ENCODE measurements at places on chromosomes 5 and 9.

DNA sequence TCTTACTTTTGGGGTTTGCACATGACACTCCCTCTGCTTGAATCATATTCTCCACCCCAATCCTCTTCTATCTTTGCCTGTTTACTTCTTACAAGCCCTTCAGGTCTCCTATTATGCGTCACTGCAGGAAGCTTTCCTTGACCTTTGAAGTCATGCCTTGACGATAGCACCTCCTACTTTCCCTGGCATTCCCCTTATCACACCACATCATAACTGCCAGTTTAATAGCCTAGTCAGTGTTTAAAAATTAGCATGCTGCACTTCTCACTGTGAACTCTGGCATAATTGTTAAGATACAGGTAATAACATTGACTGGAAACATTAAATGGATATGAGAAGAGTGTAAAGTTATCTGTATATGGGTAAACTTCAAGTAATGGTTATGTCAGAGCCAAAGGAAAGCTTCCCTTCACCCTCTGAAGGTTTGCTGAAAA is 37.1 kb upstream of the CEP120 start:
- DNase-seq: no peak

GRCh38 chr5:36089989-36090388 is 23.3 kb upstream of the UGT3A2 start:
- no peak for DNase-seq

DNA sequence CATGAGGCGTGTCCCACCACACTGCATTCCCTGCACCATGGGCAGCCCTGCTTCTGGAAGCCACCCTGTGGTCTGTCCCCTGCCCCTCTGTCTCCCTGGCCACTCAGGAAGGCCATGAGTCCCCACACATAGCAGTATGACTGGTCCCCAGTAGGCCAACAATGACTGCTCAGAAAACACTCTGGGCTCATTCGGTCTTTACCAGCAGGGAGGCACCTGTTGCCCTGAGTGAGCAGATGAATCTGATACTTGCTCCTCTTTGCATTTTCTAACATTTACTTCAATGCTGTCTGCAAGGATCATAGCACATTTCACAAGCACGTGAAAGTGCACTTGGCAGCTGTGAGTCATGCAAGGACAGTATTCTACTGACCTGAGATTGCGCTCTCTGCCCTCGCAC is 365.4 kb upstream of the IRX1 start:
- DNase-seq: no peak

DNA sequence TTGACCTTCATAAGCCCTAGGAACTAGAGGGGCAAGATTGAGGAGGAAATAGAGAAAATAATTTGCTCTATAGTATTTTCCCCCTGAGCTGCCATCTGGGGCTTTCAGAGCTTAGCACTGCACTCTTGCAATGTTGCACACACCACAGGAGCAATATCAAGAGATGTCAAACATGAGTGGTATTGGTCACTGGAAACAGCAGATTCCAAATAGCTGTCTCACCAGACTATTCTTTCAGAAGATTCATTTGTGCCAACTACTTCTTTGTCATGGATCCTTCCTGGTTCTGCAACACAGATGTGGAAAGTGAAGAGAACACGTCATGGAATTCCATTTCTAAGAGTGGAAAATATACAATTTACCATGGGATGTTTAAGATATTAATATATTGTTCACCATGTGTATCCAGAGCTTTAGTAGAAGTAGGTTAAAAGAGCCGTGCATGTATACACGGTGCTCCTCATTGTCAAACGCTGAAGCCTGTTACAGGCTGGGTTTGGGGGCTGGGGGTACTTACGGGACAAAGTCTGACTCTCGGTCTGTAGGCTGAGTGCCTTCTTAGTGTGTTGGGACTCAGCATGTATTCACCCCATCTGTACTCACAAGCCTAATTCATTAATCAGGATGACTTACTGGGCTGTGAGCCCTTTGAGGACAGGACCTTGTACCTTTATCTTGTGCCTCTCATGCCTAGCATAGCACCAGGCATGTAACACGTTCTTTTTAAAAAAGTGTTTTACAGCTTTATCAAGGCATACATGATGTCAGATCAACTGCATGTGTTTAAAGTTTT is 31.4 kb upstream of the GDNF start:
- no peak for DNase-seq

DNA sequence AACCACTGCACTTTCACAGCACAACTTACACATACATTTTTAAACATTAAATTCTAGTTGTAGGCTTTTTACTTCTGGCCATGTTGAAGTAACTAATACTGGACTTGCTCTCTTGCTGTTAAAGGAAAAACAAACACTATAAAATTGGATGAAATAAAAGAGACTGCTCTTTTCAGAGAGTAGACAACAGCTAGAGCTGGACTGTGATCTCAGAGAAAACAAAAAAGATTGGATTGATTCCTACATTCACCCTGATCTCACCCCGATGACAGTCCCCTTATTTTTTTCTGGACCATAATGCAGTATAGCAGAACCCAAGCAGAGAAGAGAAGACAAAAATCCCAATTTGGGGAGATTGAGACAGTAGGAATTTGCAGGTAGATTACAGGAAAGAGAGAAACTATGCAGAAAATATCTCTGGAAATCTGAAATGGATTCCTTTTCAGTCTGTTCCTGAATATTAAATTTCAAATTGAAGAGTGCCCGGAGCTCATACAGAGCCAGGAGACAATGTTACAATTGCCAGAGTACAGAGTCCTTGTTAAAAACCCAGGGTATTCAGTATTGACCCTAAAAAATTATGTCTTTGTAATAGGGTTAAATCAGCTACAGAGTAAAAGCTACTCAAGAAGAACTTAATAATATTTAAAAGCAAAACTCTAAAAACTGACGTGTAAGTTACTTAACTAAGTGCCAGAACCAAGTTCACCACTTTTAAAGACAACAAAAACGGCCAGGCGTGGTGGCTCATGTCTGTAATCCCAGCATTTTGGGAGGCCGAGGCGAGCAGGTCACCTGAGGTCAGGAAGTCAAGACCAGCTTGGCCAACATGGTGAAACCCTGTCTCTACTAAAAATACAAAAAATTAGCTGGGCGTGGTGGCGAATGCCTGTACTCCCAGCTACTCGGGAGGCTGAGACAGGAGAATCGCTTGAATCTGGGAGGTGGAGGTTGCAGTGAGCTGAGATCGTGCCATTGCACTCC is 208.6 kb downstream of the MPDZ start:
- DNase-seq: no peak

DNA sequence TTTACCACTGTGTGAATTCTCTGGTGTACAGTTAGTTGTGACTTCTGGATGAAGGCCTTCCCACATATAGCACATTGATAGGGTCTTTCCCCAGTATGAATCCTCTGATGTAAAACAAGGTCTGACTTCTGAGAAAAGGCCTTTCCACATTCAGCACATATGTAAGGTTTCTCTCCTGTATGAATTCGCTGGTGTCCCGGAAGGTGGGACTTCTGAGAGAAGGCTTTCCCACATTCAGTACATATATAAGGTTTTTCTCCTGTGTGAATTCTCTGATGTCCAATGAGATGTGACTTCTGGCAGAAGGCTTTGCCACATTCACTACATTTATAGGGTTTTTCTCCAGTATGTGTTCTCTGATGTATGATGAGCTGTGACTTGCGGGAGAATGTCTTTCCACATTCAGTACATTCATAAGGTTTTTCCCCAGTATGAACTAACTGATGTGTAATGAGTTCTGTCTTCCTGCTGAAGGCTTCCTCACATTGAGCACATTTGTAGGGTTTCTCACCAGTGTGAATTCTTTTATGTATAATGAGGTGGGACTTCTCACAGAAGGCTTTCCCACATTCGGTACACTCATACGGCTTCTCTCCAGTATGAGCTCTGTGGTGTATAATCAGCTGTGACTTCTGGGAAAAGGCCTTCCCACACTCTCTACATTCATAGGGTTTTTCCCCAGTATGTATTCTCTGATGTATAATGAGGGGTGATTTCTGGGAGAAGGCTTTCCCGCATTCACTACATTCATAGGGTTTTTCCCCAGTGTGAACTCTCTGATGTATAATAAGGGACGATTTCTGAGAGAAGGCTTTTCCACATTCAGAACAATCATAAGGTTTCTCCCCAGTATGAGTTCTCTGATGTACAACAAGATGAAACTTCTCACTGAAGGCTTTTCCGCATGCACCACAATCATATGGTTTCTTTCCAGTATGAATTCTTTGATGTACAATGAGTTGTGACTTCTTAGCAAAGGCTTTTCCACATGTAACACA is 9.1 kb downstream of the ZNF300 start:
- no peak for DNase-seq

DNA sequence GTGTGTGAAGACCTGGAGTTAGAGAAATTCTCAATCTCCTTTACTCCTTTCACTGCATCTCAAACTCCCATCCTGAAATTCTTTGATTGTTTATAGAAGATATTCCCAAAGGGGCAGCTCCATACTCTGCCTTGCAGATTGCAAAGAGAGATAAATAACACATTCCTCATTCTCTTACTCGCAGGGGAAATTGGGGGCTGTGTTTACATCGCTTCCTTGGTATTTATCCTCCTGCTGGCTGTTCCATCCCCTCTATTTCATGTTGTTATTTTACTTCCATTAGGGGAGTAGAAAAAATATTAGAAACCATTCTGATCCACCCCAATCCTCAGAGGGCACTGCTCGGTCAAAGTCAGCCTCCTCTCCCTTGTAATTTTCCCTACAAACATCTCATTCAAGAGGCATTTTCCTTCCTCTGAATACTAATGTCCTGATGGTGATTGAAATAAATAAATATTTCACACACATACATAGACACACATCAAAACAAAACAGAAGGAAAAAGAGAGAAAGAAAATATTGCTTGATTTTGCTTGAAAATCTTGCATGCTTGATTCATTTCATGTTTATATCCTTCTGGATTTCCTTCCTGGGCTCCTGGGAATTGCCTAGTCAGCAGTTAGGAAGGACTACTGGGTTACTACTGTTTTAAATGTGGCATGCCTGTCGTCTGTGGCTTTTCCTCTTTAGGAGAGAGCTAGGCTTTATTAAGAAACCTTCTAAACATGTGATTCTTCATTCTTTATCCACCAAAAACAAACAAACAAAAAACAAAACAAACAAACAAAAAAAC is 420.1 kb upstream of the PAPPA start:
- DNase-seq: no peak

DNA sequence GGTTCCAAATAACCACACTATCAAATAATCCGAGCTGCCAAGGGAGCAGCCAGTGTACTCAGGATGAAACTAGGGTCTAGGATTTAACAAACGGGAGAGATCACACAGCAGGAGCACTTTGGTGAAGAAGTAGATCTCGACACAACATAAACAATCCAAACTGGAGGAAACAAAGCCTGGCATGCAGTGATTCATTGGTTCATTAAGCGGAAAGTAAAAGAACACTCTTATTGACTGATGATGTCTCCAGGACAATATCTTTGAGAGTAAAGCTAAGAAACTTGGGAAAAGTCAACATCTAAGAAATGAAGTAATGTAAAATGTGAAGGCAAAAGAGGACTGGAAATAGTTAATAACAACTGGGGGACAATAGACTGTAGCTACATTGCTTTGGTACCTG is 1478.3 kb upstream of the CDH9 start:
- DNase-seq: no peak

DNA sequence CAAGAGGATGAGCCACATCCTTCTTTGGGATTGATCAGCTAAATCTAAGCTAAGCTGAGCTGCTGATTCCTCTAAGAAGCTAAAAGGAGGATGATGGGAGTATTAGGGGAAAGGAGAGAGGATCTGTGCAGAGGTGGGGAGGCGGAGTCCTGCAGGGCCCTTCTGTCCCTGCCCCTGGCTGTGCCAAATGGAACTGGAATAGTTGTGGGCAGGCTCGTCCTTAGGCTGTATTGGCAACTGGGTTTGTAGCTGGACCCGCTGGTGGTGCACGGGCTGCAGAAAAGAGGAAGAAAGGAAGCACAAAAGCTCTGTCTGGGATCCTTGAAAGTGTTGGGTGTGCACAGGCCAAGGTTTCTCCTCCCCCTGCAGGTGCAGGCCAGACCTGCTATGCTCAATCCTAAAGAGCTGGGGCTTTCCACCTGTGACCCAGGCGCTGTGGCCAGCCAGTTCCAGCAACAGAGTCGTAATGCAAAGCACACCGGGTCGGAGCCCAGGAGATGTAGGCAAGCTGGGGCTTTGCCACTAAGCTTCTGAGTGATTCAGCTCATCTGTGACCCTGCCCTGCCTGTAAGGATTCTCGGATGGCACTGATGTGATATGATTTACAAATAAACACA is 9.8 kb downstream of the CLTB start:
- DNase-seq: no peak

DNA sequence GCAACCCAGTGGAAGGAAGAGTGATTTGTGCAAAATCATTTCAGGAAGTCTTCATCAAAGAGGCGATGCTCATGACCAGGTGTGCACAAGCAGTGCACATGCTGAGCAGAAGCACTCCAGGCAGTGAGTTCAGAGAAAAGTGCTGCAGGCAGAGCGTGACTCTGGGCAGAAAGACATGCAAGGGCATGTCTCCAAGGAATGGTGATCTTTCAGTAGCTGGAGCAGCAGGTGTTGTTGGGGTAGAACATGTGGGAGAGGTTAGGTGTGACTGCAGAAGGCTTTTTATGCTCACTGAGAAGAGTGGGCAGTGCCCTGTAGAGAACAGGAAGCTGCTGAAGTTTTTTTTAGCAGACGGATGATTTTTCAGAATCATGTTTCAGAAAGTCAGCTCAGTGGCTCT is 545.4 kb upstream of the TLE4 start:
- no peak for DNase-seq

DNA sequence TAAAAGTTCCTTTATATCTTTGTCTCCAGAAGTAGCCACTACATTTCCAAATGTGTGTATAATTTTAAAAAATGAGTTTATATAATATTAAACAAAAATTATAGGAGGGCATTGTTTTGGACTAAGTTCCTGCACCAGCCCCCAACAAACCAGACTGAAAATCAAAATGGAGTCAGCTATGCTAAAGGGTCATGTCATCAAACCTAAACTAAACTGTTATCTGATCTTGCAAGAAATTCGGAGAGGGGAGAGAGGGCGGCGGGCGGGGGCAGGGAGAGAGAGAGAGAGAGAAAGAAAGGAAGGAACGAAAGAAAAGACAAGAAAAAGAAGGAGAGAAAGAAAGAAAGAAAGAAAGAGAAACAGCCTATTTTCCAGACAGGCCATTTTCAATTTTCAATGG is 63.5 kb downstream of the DOCK2 start:
- no peak for DNase-seq

- DNase-seq: no peak
Measured at GRCh38 chr9:7164440-7165330, 406.9 kb downstream of the KDM4C start.

- DNase-seq: no peak
Measured at GRCh38 chr9:133387680-133388079, 11.5 kb downstream of the STKLD1 start.

DNA sequence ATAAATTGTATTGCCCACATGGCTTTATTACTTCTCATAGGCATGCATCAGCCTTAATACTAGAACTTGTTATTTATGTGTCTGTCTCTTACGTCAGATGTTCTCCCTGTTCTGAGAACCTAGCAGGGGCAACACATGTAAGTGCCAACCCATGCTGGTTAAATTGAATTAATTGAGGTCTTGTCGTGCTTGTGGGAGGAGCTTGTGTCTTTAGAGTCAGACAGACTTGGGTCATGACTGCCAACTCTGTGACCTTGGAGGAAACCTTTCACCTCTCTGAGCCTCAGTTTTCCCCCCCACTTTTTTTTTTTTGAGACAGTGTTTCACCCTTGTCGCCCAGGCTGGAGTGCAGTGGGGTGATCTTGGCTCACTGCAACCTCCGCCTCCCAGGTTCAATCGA is 2.2 kb upstream of the MEGF9 start:
- no peak for DNase-seq
